ENCODE measurements at places on chromosomes 7 and 10.

DNA sequence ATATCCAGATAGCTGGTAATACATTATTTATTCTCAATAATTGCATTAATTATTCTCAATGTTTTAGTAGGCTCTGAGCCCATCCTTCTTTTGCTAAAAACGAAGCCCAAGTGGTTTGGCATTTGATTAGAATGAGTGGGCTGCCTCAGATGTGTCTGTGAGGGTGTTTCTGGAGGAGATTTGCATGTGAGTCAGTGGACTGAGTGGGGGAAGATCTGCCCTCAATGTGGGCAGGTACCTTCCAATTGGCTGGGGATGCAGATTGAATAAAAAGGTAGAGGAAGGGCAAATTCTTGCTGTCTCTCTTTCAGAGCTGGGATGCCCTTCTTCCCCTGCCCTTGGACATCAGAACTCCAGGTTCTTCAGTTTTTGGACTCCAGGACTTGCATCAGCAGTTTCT is 290.6 kb upstream of the SMIM30 start:
- no peak for DNase-seq

DNA sequence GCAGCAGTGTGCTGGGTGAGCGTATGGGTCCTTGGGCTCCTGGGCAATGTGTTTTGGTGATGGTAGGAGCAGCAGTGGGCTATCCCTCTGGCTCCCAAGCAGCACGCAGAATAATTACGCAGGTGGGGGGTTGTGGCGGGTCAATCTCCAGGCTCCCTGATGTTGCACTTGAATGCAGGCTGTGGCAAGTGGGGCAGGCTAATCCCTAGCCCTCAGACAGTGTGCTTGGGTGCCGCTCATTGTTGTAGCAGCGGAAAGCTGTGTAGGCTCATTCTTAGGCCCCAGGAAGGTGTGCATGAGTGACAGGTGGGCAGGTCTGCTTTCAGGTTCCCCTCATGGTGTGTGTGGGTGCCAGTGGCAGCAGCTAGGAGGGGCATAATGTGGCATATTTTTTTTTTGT is 44.1 kb downstream of the LOXL4 start:
- no peak for DNase-seq

GRCh38 chr7:32564542-32564941 is 69.3 kb downstream of the AVL9 start:
- no peak for DNase-seq

DNA sequence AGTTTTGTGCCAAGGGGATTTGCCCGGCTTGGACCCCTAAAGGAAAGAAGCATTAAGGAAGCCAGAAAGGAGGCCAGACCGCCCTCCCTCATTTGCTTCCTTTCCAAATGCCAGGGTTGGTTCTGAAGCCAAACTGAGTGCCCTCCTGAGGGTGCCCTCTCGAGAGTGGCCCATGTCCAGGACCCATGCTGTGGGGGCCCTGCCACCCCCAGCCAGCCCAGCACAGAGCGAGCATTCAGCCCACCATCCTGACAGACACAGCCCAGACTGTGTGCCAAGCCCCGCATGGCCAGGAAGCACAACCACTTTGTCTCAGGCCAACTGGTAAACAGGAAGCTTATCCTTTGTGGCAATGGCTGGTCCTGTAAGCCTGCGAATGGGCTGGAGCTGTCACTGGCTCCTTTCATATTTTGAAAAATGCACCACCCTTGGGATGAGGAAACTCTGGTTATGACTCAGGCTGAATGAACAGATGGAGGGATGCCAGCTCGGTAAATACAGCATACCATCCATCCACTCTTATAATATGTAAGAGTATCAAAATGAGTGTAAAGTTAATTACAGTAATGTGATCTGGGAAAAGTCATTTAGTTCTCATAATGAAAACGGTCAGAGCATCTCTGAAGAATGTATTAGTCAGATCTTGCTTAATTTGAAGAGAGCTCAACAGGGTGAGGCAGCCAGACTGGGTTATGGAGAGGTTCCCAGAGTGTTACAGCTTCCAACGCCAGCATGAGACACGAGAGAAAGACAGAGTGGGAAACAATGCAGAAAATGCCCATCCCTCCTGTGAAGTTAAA is 65.0 kb downstream of the STK17A start:
- no peak for DNase-seq

GRCh38 chr10:535952-536351 is 153.5 kb downstream of the DIP2C start:
- DNase-seq, result no peak

GRCh38 chr7:151905353-151905752 is 28.4 kb upstream of the PRKAG2 start:
- DNase-seq, result no peak

DNA sequence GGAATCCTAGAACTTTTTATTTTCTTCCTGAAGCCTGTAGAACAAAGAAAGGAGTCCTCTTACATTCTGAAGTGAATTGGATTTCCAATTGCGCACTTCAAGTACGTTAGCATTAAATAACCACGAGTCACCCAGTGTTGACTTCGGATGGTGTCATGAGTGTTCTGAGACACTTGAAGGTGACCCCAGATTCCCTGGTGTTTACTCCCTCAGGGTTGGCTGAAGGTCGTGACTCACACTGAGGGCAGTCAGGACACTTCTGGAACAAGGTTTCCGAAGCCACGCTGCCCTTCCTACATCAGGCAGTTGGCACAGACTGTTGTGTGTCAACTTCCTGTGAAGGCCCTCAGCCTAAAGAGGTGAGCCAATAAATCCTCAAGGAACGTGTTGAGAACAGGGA is 186.6 kb upstream of the CELF2 start:
- no peak for DNase-seq

- DNase-seq, result no peak
Measured at GRCh38 chr7:12320987-12321647, 82.5 kb downstream of the VWDE start.

- peak; percentile 26 for DNase-seq
Measured at GRCh38 chr7:151520419-151521261, 945 bp upstream of the RHEB start.

DNA sequence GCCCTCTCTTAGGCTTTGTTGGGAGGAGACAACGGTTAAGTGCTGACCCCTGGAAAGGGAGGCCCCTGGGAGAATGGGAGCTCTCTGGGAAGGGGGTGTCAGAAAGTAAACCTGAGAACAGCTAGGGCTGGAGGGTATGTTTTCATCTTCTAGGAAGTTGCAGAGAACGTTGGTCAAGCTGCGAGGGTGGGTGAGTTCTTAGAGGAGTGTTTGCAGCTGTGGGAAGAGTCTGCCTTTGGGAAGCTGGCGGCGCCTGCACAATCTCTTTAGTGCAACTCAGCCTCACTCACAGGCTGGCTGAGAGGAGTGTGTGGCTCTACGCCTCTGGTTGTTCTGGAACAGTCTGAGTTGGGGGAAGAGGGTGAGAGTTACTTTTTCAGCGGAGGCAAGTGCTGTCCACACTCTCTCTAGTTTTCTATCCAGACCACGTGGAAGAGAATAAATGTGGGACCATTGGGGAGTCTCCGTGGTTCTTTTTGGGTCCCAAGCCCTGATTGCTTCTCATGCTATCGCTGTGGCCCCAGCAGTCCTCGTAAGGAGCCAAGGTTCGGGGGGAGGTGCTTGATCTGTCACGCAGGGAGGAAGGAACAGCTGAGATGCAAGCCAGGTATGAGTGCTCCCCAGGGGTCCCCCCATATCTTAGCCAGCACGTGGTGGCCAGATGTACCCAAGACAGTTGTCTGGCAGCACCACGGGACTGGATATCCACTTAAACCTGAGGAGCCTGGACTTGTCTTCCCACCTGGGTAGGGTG is 237.2 kb downstream of the BUB3 start:
- DNase-seq, result no peak

DNA sequence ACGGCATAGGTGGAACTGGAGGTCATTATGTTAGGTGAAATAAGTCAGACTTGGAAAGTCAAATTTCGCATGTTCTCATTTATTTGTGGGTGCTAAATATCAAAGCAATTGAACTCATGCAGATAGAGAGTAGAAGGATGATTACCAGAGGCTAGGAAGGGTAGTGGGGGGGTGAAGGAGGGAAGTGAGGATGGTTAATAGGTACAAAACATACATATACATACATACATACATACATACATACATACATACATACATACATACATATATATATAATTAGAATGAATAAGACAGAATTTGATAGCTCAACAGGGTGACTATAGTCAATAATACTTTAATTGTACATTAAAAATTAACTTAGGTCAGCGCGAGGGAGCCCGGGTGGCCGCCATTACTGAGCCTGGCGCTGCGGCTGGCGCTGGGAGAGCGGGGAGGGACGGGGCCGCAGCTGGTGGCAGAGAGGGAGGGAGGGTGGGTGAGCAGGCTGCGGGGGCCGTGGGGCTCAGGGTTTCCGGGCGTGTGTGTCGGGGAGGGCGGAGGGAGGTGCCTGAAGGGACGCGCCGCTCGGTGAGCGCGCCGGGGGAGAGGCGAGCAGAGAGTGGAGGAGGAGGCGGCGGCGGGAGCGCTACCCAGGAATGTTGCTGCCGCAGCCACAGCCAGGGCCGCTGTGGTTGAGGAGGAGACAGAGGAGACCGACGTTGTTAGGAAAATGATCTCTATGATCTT is 85.8 kb upstream of the EGFR start:
- DNase-seq, result no peak

DNA sequence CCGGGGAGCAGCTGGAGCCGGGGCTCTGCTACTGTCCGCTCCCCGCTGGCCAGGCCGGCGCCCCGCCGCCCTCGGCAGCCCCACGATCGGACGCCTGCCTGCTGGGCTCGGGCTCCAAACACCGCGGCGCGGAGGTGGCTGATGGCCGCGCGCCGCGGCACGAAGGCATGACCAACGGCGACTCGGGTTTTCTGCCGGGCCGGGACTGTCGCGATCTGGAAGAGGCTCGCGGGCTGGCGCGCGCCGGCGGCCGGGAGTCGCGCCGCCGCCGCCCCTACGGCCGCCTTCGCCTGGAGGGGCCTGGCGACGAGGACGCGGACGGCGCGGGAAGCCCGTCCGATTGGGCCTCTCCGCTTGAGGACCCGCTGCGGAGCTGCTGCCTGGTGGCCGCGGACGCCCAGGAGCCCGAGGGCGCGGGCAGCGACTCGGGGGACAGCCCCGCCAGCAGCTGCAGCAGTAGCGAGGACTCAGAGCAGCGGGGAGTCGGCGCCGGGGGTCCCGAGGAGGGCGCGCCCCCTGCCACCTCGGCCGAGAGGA is 570 bp downstream of the TBC1D12 start:
- DNase-seq, result no peak

DNA sequence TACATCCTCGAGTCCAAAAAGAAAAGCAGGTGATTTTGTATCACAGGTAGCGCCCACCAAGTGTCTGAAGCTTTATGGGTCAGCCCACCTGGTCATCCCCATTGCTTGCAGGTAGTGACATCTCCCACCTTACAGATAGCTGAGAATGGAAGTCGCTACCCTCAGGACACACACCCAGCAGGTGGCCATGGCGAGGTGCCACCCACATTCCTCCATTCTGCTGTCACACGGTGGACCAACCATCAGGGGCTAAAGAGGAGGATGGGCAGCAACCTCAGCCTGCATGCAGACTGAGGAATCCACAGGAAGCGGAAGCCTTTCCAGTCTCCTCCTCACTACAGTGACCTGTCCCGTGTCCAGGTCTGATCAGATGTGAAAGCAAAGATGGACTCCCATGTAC is 162.8 kb downstream of the PAXIP1 start:
- DNase-seq, result no peak

DNA sequence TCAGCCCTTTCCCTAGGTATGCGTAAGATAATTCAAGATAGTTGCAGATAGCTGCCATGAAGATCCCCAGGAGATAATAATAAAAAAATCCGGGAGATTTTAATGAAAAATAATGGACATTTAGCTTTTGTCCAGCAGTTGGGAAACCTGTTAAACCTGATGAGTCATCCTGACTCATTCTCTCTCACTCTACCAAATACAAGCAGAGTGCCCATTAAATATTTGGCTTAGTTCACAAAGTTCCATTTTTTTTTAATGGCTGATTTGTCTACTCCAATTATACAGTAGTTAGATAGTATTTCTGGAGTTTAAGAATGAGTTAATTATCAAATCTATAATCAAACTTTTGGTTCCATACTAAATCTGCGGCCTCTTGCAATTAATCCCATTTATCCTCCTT is 2.1 kb upstream of the SHTN1 start:
- no peak for DNase-seq

- no peak for DNase-seq
Measured at GRCh38 chr7:17183630-17184328, 114.7 kb upstream of the AHR start.

DNA sequence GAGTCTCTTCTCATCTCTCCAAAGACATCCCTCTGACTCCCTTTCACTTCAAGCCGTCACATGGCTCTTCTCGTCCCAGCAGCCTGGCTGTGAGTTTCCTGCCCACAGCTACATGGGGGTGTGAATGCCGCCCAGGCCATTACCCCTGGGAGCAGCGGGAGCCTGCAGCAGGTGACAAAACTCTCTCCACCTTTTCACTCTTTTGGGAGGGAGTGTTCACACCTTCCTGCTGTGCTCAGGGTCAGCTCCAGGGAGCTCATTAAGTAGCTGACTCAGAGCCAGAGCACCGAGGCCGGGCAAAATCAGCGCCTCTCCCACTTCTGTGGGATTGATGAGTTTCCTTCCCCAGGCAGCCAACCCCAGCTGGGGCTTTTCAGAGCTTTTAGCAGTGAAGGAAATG is 271.3 kb downstream of the TYW1 start:
- no peak for DNase-seq

- no peak for DNase-seq
Measured at GRCh38 chr7:123754271-123754871, 5.6 kb upstream of the WASL start.

DNA sequence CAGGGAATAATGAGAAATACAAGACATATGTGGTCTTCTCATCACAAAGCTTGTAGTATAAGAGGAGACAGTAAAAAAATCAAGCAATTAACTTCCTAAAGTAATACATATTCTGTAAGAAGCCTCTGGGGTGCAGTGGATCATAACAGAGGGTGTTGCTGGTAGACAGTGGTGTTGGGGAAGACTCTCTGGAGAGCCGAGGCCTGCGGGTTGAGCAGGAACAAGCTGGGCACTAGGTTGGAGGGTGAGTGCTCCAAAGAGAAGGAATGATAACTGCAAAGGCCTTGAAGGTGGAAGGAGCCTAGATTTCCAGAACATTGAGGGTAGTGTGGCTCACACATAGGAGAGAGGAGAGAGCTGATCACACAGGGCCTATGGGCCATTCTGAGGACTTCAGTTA is 1.5 kb downstream of the GIMAP4 start:
- DNase-seq, result no peak

DNA sequence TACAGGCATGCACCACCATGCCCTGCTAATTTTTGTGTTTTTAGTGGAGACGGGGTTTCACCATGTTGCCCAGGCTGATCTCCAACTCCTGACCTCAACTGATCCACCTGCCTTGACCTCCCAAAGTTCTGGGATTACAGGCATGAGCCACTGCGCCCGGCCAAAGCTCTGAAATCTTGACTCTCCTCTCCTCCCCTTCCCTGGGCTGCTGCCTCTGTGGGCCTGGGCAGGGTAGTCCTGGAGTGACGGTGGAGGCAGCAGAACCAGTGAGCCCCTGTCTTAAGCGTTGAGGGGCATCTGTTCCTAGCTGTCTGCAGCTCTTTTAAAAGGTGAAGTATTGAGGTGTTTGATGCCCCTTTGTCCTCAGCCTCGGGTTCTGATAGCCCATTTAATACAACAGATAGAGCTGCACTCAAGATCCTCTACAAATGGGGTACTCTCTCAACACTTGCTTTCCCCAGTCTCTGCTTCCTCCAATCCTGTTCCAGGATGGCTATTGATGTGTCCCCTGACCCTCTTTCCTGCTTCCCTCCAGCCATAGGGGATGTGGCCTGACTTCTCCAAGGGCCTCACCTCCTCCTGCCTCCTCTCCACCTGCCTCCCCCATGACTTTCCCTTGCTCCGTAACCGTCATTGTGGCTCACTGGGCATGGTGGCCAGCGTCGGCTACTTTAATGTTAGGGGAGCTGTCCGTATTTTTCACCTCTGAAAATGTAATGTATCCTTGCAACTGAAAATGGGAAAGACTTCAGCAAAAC is 442.5 kb downstream of the GLRX3 start:
- no peak for DNase-seq

All from CD8-positive, alpha-beta memory T cell (primary cell).